ENCODE measurements at places on chromosomes 7 and 10. TPM values are rescaled to one million over a fixed set of nuclear protein-coding genes. Genes with fewer than 3 reads are reported as not detected.

DNA sequence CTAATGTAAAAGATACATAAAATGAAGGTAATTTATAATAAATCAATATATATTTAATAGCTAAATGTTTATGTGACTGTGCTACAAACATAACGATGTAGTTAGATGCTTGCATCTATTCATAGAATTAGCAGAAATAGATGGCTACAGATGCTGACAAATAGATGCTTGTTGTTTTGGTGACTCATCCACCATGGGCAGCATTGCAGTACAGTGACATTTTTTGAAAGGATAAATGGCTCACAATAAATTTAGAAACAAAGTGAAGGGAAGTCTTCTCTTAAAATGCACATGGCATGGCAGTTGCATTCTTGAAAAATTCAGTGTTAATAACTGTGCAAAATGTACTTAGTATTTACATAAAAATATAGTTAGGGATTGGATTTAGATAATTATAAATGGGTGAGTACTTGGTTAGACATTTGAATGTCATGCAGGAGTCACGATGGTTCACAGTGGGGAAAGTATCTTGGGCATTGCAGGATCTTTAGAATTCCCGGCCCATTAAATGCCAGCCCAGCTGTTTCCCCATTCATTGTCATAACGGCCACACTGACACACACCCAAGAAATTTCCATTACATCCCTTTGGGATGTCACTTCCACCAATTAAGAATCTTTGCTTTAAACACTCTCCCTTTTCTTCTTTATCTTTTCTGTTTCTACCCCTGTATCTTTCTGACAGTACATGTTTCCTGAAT is 564.1 kb downstream of the ATRNL1 start:
- no peak for DNase-seq

- no peak for DNase-seq
These were observed 72.2 kb downstream of the GTF2IRD1 start for GRCh38 chr7:74525881-74526280.

GRCh38 chr7:143040209-143040715 is 11.9 kb upstream of the OR6V1 start:
- no peak for DNase-seq

Gene TCAF2
- total RNA-seq: 0.78 TPM

GRCh38 chr10:36187380-36188079 is 545.4 kb upstream of the FZD8 start:
- DNase-seq: no peak

Gene GRID1
- total RNA-seq: 2.6 TPM

DNA sequence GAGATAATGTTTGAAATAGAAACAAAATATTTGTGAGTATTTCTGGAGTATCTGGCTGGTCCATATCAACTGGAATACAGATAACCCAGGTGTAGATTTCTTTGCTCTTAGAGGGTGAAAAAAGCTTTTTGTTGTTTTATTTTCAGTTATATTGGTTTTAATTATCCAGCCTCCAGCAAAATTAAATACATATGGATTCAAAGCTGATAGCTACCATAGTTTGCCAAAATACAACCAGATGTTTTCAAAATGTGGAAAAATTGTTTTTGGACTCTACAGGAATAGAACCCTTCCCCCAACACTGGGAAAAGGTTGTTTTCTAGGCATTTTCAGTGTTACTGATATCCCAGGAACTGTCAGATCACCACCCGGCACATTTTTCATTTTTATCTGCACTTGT is 30.1 kb downstream of the LRRC17 start:
- no peak for DNase-seq

DNA sequence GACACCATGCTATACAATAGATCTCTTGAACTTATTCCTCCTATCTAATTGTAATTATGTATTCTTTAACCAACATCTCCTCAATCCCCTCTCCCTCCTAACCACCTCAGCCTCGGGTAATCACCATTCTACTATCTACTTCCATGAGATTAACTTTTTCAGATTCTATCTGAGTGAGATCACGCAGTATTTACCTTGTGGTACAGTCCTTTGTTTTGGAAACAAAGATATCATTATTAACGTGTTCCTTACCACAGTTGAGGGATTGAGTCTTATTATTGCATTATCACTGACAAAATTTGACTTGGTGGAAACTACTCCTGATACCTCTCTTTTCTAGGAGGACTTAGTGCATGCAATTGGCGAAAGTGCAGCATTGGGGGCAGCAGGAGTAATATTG is 26.0 kb upstream of the HYAL4 start:
- no peak for DNase-seq

DNA sequence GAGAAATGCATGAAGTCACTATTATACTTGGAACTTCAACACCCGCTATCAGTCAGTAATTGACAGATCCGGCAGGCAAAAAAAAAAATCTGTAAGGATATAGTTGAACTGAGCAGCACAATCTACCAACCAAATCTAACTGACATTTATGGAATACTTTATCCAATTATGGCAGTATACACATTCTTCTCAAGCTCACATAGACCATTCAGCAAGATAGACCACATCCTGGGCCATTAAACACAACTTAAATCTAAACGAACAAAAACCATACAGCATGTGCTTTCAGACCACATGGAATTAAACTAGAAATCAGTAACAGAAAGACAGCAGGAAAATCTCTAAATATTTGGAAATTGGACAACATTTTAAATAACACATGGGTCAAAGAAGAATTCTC is 112.7 kb downstream of the MPP7 start:
- no peak for DNase-seq

Gene AKR1D1
- not detected for total RNA-seq

DNA sequence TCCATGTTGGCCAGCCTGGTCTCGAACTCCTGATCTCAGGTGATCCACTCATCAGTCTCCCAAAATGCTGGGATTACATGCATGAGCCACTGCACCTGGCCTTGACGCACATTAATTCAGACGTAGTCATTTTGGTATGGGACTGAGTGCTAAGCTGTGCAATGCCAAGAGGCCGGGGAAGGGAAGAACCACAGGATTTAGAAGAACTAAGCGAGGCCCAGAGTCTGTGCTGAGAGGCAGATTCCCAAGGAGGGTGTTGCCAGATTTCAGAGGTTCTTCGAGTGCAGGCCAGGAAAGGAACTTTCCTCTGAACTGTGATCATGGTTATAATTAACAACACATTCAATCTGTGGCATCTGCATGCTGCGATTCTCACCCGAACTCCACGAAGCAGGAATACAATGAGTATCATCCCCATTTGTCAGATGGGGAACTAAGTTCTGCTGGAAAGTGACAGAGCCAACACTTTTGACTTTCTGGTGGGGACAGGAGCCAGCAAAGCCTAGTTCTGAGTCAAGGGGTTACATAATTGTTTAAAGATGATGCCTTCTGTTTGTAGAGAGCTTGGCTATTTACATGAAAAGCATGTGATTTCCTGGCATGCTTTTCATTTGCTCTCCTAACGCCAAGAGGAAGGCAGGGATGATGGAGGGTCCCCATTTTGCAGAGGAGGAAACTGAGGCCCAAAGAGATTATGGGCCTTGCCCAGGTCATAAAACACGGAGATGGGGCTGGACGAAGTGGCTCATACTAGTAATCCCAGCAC is 6.2 kb upstream of the ZAN start:
- DNase-seq: no peak

DNA sequence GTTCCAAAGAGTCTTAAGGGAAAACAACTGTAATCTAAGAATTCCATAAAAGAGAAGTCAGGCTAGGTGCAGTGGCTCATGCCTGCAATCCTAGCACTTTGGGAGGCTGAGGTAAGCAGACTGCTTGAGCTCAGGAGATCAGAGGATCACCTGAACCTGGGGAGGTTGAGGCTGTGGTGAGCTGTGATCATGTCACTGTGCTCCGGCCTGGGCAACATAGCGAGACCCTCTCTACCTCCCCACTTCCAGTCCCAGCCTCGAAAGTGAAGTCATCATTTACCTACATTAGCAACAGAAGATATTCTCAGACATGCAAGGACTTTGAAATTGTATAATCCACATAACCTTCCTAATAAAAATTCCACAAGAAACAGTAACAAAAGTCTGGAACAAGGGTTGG is 129.8 kb upstream of the DNAJB12 start:
- no peak for DNase-seq

Gene GPRIN2
- total RNA-seq: 6.3 TPM

Gene UPK3BL2
- 27.6 TPM for total RNA-seq

GRCh38 chr10:74145133-74145532 is 5.5 kb downstream of the AP3M1 start:
- DNase-seq: peak; percentile 53

Gene NUTM2B
- total RNA-seq: 1.5 TPM

DNA sequence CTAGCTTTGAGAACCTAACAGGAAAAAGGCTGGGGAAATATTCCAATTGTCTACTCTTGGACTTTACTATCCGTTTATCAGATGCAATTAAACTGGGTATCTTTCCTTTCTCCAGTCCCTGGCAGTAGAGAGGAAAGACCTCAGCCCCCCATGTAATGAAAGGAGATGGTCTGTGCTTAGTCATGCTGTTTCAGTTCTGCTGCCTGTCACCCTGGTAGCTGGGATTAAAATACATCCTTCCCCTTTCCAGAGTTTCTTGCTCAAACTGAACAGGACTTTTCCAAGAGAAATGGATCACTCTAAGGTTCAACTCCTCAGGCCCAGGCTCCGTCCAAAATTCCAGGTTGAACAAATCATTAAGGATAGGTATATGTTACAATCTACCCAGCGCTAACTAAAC is 202.9 kb downstream of the PTEN start:
- DNase-seq: no peak

Gene PARG
- 19.5 TPM for total RNA-seq

Gene CFAP46
- total RNA-seq: not detected

Gene ABCB4
- total RNA-seq: 0.03 TPM

- peak; percentile 29 for DNase-seq
These were observed 35.3 kb downstream of the NET1 start for GRCh38 chr10:5447611-5448071.

Gene LOXL4
- 0.72 TPM for total RNA-seq

- DNase-seq: no peak
These were observed 35.9 kb upstream of the FZD9 start for GRCh38 chr7:73397521-73398281.

- DNase-seq: no peak
These were observed 13.2 kb downstream of the CCDC7 start for GRCh38 chr10:32459051-32459698.

Gene TMEM168
- total RNA-seq: 4.5 TPM

- no peak for DNase-seq
These were observed 879 bp upstream of the VPS41 start for GRCh38 chr7:38909870-38910269.

- DNase-seq: no peak
These were observed 241.6 kb downstream of the HPSE2 start for GRCh38 chr10:98994030-98994429.

GRCh38 chr10:104323760-104324201 is 14.5 kb downstream of the ITPRIP start:
- no peak for DNase-seq

Gene SEC31B
- total RNA-seq: not detected

GRCh38 chr7:92557808-92558362 is 29.3 kb downstream of the RBM48 start:
- DNase-seq: no peak

DNA sequence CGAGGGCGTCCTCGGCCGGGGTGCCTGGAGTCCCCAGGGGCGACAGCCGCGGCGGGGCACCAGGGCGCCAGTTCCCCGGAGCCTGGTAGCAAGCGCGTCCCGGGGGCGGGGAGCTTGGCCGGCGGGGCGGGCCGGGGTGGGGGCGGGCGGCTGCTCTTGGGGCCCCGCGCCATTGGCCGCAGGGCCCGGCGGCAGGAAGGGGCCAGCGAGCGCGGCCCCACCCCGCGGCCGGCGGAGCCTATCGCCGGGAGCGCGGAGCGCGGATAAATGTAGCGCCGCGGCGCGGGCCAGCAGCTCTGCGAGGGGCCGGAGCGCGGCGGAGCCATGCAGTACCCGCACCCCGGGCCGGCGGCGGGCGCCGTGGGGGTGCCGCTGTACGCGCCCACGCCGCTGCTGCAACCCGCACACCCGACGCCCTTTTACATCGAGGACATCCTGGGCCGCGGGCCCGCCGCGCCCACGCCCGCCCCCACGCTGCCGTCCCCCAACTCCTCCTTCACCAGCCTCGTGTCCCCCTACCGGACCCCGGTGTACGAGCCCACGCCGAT is at the start of gene HHEX:
TSS of gene HHEX (plus strand) at position 293 of the 548 bp plus-strand sequence. CDS start at position 325, 32 bp downstream.
- DNase-seq: peak; percentile 44

Gene GIMAP8
- not detected for total RNA-seq

Gene TMEM178B
- 15.9 TPM for total RNA-seq

DNA sequence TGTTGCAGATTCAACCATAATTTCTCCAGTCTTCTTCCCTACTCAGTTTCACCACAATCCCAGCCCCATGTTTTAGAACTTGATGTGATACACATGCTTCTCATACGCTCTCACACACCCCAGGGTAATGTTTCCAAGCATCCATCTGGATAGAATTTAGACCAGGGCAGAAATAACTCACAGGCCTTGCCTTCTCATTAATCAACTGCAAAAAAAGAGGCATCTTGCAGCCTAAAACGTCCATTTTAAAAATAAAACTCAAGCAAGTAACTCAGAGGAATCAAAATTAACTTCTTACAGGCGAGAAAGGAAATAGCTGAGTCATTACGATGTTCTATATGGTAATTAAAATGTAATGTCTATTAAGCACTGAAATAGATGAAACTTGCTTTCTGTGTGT is 127.2 kb upstream of the RSU1 start:
- DNase-seq: no peak

GRCh38 chr10:30781670-30782121 is 152.1 kb upstream of the LYZL2 start:
- DNase-seq: no peak

DNA sequence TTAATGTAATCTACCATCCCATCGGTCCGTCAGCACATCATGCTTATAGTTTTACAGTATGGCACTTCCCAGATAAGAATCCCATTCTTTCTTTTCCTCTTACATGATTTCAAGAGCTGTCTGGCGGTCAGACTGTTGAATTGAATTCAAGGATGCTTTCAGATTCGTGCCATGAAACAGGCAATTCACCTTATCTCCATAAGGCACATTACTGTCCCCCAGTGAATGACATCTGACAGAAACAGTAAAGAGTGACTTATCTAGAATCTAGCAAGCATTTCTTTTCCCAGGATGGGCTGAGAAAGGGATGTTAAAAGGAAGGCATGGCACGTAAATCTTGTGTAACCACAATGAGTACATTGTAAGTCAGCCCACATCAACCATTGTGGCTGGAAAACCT is 61.1 kb upstream of the SEM1 start:
- no peak for DNase-seq

Gene GPR85
- not detected for total RNA-seq

Data from Caki2 (cell line).